ENCODE measurements at places on chromosomes 7 and 10.

GRCh38 chr10:14032406-14032998 is 298.2 kb downstream of the FRMD4A start:
- DNase-seq, result no peak

- DNase-seq, result no peak
These were observed 43.3 kb upstream of the CNNM1 start for GRCh38 chr10:99285881-99286280.

DNA sequence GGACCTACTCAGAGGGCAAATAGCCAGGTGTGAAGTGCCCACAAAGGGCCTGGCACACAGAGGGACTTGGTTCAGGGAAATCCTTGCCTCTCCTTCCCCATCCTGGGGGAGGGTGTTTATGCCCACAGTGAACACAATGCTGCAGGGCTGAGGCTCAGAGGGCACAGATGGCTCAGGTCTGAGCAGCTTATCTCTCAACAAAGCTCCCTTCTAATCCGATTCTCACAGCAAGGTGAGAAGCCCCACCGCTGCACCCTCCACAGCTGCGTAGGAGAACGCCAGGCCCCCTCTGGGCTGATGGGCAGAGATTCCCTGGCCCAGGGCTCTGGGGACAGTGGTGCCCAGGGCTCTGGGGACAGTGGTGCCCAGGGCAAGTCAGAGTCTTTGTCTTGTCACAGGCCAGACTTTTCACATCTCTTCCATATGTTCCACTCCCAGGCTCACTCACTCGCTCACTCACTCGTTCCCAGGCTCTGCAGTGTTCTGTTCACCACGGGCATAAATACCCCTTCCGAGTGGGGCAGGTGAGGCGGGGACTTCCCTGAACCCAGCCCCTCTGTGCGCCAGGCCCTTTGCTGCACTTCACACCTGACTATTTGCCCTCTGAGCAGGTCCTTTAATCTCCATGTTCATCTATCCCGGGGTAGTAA is 8.7 kb upstream of the CDHR1 start:
- DNase-seq, result no peak

DNA sequence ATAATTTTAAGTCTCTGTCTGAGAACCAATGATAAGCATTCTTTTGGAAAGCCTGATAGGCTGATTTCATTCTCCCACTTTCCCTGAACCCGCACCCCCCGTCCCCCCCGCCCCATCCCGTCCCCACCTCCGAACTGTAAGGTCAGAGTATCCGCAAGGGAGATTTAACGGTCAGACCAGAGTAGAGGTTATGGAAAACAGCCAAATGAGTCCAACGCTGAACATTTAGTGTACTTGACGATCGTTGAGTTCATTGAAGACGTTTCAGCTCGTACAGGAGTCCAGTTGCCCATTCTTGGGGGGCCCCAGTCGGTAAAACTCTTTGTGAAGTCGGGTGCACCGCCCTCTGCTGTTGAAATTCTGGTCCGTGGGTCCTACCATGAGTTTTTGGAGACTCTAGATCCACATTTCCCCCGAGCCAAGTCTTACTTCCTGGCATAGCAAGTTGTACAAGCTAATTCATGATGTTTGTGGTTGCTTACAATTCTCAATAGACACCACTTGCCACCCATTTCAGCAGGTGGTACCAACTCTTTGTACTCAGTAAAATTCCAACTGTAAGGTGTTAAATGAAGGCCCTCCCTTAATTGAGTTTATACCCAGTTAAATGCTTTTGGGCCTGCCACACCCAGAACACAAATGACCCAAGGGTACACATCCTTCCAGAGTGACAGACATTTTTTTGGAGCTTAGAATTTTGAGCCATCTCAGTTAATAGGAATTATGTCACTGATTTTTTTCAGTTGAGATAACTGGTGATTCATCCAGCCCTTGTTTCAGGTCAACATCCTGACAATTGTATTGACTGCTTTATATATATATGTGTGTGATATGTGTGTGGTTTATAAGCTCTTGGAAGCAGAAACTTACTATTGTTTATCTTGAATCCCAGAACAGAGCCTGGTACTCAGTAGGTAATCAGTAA is 1.2 kb downstream of the MARCHF5 start:
- peak; percentile 22 for DNase-seq

- DNase-seq, result peak; percentile 84
These were observed 6.2 kb upstream of the AHCYL2 start for GRCh38 chr7:129218514-129219062.

GRCh38 chr10:85668522-85668921 is 698.1 kb downstream of the GRID1 start:
- DNase-seq, result no peak

DNA sequence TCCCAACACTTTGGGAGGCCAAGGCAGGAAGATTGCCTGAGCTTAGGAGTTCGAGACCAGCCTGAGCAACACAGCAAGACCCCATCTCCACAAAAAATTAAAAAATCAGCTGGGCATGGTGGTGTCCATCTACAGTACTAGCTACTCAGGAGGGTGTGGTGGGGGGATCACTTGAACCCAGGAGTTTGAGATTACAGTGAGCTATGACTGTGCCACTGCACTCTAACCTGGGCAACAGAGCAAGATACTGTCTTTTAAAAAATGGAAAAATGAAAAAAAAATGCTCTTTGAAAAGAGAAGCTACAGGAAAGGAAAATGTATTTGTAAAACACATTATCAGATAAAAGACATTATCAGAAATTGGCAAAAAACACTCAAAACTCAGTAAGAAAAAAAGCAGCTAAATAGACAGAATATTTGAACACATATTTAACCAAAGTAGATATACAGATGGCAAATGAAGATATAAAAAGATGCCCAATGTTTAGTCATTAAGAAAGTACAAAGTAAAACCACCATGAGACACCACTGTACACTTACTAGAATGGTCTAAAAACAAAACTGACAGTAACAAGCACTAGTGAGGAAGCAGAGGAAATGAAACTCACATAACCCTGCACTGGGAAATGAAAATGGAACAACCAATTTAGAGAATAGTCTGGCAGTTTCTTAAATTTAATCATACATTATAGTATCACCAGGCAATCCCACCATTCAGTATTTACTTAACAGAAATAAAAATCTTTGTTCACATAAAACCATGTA is 40.5 kb downstream of the NRBF2 start:
- DNase-seq, result no peak

- DNase-seq, result no peak
These were observed 155.9 kb downstream of the SEC23IP start for GRCh38 chr10:120048391-120048790.

- no peak for DNase-seq
These were observed 189.7 kb downstream of the PTPRN2 start for GRCh38 chr7:158397885-158398284.

DNA sequence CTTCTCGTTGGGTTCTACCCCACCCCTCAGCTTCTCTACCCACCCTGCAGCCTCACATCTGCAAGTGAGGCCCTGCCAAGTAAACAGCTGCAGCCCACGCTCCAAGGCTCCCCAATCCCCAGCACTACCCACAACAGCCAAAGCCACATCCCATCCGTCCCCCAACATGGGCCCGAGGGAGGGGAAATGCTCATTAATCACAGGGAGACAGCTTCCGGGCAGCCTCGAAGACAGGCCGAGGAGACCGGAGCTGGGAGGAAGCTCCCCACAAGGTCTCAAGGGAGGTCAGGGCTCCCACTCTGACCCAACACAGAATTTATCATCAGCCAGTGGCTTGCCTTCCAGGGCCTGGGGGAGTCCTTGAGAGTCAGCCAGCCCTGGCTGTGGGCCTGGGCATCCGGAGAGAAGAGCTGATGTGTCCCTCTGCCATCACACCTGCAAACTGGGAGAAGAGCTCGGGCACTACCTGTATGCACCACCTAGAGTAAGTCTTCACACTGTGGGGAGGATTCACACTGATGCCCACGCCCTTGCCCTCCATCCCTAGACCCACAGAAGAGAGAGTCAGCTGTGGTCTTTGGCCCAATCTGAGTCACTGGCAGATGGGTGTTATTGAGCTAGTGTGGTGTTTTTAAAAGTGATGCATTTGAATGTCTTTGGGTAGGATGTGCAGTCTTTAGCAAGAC is 115.5 kb upstream of the ZMIZ1 start:
- DNase-seq, result no peak

DNA sequence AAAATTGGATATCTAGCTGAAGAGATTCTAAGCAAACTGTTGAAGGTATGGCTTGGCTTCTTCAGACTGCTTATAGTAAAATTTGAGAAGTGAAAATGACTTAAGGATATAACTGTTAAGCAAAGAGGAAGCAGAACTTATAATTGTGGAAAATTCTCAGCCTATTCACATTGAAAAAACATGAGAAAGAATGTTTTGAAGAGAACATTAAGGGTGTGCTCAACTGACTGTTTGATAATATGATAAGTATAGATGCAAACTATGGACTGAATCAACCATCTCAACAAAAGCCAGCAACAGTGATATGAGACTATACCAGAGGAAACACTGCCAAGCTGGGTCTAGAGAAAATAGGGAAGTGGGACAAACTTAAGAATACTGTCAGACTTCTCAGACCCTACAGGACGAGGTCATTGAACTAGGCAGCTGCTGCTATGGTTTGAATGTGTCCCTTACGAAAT is 133.1 kb upstream of the PPP1R3A start:
- no peak for DNase-seq

- no peak for DNase-seq
These were observed 104.7 kb downstream of the SORBS1 start for GRCh38 chr10:95456516-95456915.

- no peak for DNase-seq
These were observed 134.1 kb downstream of the ADCY1 start for GRCh38 chr7:45708046-45708950.

DNA sequence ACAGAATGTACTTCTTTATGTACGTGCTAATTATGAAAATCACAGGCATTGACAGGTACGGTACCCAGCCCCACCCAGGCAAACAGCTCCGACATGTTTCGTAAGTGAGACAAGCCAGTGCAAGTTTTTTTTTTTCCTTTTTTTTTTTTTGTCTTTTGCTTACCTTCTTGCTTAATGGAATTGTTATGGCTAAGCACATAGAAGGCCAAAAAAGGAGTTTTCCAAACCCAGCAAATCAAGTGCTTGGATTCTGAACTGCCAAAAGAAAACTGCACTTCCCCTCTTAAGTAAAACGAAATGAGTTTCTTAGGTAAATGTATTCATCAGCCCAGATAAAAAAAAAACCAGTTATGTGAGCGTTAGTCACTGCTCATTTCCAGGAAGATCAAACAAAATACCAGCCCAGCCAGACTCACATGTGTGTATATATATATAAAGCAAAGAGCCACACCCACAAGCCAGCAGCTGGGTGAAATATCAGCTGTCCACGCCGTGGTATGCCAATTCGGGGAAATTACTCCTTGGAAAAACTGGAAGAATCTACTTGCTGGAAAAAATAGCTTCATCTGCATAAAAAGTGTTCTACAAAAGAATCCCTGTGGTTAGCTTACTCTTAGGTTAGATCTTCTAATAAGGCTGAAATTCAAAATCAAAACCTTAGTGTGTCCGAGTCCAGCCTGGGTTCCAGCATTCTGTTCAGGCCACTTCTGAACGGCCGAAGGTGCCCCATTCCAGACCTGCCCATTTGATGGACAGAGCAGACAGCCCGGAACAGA is 8.0 kb downstream of the KLF6 start:
- no peak for DNase-seq

- no peak for DNase-seq
These were observed 123.6 kb downstream of the CCSER2 start for GRCh38 chr10:84452003-84452402.

DNA sequence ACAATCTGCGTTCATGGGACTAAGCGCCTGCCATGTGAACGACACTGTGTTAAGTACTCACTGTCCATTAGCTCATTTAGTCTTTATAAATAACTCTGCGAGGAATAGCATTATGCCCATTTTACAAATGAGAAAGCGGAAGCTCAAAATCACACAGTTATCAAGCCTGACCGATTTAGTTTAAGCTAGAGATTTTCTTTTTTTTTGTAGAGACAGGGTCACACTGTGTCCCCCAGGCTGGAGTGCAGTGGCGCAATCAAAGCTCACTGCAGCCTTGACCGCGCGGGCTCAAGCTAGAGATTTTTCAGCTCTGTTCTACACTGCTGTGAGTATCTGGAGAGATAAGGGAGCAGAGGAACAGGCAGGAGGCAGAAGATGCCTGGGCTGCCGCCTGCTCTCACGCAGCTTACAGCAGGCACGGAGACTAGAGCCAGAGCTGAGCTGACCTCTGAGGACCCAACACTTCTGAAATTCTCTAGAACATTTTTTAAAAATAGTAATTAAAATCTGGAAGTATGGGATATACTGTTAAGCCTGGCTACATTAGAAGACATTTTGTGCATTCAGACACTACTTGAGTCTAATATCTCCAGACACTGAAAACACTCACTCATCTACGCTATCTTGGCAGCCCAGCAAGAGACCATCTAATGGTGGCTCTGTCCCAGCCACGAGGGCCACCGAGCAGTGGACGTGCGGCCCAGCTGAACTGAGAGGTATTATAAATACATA is 38.7 kb downstream of the GNA12 start:
- no peak for DNase-seq

GRCh38 chr10:89327803-89328441 is at the start of gene IFIT3:
Gene IFIT3, plus strand, starts transcription at chr10:89327997. Its CDS starts 77 bp downstream, at chr10:89328074.
- DNase-seq, result peak; percentile 72

DNA sequence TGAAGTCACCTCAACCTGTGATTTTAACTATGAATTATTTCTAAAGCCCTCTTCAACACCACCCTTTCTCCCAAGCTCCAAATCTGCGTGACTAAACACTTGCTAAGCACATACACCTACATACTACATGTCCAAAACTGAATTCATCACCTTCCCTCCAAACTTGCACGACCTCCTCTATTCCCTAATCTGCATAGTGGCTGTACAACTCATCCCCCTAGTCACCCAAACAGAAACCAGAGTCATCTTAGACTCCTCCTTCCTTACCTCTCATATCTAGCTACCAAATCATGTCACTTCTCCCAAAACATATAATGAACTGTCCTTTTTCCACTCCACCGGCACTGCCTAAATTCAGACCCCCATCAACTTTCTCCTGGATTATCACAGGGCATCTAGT is 16.2 kb downstream of the ARHGAP21 start:
- DNase-seq, result no peak

- DNase-seq, result no peak
These were observed 38.1 kb upstream of the HBP1 start for GRCh38 chr7:107130487-107131220.

DNA sequence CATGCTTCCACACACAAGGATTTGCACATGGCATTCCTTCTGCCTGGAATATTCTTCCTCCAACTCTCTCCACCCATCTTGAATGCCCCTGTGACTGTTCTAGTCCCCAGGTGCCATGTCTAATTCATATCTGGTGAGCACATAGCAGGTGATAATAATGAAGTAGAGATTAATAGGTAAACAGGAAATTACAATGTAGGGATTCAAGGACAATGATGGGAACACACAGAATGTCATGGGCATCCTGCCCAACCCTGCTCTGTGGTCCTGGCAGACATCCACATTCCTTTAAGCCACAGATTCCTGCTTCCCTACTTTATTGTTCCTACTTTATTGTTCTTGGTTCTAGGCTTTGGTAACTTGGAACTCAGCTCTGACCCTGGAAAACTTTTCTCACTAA is 115.8 kb downstream of the THSD7A start:
- DNase-seq, result no peak

- DNase-seq, result no peak
These were observed 117.4 kb downstream of the JMJD1C start for GRCh38 chr10:63348245-63348850.

GRCh38 chr10:74912682-74913081 is 86.3 kb downstream of the KAT6B start:
- no peak for DNase-seq

GRCh38 chr10:122490786-122491680 is 29.7 kb downstream of the HTRA1 start:
- no peak for DNase-seq

Measured in cerebellum (tissue), 4 donors.